ENCODE measurements at places on chromosomes 4 and X.

DNA sequence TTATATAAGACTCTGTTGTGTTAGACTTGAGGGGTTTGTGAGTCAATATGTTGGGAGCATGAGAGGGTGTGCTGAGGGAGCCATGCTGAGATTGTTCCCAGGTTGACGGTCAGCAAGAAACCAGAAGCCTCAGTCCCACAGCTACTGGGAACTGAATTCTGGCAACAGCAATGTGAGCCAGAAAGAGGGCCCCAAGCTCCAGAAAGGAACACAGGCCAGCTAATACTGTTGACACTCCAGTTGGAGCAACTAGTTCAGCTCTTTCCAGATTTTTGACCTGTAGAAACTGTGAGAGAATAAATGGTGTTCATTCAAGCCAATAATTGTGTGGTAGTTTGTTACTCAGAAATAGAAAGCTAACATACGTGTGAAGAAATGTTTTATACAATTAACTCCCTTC, 17.1 kb downstream of the ADH1A start:
- DNase-seq: no peak

DNA sequence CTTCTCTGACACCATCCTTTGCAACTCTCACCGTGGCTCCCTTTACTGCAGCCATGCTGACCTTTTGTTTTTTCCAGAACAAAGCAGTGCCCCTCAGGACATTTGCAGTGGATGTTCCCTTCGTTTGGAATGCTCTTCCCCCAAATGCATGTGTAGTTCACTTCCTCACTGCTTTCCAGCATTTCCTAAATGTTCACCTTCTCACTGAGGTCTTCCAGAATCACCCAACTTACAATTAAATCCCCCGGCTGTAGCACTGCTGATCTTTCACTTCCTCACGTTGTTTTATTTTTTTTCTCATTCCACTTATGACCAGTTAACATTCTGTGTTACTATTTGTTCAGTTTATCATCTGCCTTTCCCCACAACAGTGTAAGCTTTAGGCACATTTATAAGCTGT, 73.1 kb downstream of the GASK1B start:
- no peak for DNase-seq

GRCh38 chr4:13399257-13399656, 84.9 kb downstream of the RAB28 start:
- DNase-seq: no peak

GRCh38 chrX:142214081-142214480, 9.0 kb upstream of the MAGEC2 start:
- DNase-seq: no peak

- DNase-seq: no peak
These were observed 151.7 kb upstream of the HHIP start for GRCh38 chr4:144494280-144494679.

DNA sequence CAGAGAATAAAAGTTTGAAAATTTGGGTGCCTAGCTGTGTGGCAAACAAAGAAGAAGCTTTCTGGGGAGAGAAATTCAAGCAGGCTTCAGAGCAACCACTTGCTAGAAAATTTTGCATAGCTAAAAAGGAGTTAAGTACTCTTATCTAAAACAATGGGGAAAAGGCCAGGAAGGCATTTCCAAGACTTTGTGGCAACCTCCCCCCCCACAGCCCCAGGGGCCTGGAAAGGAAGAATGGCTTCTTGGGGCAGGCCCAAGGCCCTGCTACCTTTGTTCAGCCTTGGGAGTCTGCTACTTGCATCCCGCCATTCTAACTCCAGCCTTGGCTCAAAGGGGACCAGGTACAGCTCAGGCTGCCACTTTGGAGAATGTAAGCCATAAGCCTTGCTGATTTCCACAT, 102.2 kb downstream of the PTCHD1 start:
- DNase-seq: no peak

GRCh38 chrX:20432746-20433387, 166.2 kb upstream of the RPS6KA3 start:
- no peak for DNase-seq

GRCh38 chr4:182155806-182156205, 87.4 kb upstream of the TENM3 start:
- DNase-seq: no peak

- DNase-seq: peak; percentile 74
These were observed 140.8 kb upstream of the EDNRA start for GRCh38 chr4:147340111-147340510.

DNA sequence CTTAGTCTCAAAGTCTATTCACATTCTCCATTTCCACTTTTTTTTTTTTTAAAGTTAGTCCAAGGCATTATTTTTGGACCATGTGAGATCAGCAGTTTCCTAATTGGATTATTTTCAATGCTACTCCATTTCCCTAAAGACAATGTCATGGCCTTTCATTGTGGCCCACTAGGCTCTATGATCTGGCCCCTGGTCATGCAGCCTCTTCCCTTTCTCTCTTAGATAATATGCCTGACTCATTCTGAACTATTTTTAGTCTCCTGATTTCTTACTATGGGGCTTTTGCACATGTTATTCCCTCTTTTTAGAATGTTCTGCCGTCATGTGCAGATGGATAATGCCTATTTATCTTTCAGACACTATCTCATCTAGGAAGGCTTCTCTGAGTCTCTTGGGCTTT, 157.3 kb downstream of the TMA16 start:
- DNase-seq: no peak

GRCh38 chrX:12021698-12022097, 116.6 kb upstream of the FRMPD4 start:
- DNase-seq: no peak

DNA sequence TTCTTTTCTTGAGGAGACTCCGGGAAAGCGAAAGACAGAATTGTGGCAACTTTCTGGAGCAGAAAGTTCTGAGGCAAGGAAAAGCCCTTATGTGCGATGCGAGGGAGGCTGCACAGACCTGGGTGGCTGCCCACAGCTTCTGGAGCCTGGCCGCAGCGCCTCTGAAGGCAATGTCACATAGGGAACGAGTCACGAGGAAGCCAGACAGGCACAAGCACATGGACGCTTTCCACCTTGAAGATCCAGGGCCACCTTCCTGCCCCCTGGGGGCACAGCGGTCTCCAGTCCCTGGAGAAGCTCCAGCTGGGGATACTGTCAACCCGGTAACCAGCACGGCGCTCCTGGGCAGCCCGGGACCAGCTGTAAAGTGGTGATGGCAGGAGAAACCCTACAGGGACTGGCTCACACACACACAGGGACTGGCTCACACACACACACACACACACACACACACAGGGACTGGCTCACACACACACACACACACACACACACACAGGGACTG, 69.8 kb downstream of the MTNR1A start:
- peak; percentile 54 for DNase-seq

DNA sequence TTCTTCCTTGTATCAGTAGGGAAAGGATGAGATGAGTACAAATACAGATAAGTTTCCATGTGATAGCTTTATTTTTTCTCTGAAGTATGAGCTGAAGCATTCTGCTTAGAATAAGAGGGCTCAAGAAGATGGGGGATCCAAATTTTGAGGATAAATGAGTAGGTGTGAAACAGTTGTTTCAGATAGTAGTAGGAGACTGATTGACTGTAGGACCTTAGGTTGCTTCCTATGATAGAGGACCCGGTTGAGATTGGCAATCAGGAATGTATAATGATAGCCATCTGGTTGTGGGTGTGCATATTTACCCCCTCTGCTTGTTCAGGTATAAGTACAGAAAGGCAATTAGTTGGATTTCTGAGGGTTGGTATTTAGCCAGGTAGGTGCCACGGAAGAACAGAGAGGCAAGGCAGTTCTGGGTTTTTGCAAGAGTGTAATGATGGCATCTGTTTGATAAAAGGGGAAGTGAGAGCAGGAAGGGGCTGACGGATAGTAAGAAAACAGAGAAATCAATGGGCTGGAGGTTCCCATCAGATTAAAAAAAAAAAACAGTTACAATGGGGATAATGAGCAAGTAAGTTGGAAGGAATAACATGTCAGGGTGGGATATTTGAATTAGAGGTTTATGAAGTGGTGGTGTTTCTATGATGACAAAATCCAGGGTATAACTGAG, 13.7 kb downstream of the OCRL start:
- DNase-seq: no peak

DNA sequence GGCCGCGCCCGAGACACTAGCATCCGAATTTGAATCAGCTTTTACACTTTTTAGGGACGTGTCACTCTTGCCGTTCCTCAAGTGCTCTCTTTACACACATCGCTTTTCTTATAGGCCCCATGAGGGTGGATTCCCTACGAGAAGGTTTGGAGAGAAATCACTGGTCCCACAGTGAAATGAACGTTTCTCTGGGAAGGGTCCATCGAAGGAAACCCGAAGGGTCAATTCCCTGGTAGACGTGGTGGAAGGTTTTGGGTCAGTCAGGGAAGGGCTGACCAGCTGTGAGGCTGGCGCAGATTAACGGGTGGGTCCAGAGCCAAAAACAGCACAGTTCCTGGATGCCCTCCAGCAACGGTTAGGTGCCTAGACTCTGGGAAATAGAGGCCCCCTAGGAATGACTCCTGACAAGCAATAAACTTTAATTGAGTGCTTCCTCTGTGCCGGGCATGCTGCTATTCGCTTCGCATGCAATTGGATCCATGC, 35.9 kb downstream of the ETDC start:
- DNase-seq: peak; percentile 34

- no peak for DNase-seq
These were observed 252.6 kb downstream of the ANK2 start for GRCh38 chr4:113302051-113302450.

DNA sequence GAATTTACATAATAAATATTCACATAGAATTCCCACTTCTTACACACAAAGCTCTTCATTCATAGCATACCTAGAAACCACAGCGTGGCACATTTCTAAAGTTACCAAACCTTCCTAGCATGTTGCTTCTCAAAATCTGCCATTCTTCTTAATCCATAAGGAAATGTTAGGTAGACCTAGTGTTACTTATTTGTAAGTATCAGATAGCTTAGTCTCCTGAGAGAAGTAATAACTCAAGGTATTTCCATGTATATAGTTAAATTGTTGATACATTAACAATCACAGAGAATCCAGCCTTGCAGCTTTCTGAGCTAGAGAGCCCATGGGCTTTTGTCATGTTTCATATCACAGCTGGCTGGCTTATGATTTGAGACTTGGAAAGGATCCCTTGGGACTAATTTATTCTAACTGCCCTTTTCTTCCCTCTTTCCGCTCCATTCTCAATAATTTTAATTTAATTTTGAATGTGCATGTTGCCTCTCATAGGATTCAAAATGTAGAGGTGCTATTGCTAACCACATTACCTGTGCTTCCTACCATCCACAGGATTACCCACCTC, 17.6 kb downstream of the SH3RF1 start:
- DNase-seq: no peak

GRCh38 chr4:1075225-1075624, 38.1 kb downstream of the RNF212 start:
- no peak for DNase-seq

GRCh38 chrX:134601240-134601765, 57.0 kb downstream of the PLAC1 start:
- DNase-seq: no peak

DNA sequence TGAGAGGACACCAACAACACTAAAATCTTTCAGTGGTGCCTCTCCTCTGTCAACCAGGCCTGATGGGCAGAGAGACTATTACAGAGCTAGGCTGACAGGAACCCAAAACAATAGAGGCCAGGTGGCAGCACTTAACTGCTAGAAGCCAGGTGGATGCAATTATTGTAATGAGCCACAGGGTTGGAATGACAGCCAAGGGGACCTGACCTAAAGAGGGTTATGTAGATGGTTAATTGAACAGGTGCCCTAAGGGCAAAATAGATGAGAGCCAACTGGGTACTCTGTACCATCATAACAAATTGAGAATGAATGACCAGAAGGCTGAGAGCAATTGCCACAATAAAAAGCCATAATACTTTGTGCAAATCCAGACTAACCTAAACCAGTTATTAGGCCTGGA, 24.7 kb upstream of the FRAS1 start:
- no peak for DNase-seq

DNA sequence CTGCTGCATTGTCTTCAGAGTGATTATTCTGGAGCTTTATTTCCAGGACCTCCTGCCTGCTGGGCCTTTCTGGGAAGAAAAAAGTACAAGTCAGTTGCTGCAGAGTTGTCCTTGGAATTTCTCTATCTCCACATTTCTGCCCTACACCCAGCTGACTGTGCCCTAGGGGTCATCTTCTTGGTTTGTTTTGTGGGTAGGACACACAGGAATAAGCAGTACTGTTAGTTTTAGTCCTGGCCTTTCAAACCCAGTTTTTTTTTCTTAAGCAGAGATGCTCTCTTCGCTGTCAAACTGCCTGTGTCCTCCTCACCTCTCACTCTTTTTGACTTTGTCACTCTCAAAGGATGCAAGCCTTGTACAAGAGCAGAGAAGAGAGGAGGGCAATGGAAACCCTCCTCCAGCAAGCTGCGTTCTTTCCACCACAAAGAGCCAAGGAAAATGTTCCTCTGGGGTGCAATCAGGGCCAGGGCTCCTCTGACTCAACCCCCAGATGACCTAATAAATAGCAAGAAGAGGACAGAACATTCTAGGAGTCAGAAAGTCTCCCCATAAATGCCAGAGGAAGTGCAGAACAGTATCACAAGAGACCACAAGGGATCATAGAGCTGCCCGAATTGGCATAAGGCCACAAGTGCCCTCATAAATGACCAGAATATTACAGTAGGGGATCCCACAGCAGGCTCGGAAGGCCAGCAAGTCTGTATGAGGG, 186.2 kb downstream of the RCHY1 start:
- DNase-seq: no peak

DNA sequence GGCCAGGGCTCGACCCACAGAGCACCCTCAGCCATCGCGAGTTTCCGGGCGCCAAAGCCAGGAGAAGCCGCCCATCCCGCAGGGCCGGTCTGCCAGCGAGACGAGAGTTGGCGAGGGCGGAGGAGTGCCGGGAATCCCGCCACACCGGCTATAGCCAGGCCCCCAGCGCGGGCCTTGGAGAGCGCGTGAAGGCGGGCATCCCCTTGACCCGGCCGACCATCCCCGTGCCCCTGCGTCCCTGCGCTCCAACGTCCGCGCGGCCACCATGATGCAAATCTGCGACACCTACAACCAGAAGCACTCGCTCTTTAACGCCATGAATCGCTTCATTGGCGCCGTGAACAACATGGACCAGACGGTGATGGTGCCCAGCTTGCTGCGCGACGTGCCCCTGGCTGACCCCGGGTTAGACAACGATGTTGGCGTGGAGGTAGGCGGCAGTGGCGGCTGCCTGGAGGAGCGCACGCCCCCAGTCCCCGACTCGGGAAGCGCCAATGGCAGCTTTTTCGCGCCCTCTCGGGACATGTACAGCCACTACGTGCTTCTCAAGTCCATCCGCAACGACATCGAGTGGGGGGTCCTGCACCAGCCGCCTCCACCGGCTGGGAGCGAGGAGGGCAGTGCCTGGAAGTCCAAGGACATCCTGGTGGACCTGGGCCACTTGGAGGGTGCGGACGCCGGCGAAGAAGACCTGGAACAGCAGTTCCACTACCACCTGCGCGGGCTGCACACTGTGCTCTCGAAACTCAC, 3.6 kb downstream of the MID1IP1 start:
- DNase-seq: no peak
